ENCODE measurements at places on chromosomes 5 and 9.

GRCh38 chr9:119998614-119999013, 581.4 kb downstream of the CDK5RAP2 start:
- no peak for DNase-seq

- DNase-seq, result no peak
Measured at GRCh38 chr5:136337788-136338187, 27.6 kb downstream of the TRPC7 start.

- no peak for DNase-seq
Measured at GRCh38 chr5:178602752-178603151, 12.6 kb upstream of the COL23A1 start.

DNA sequence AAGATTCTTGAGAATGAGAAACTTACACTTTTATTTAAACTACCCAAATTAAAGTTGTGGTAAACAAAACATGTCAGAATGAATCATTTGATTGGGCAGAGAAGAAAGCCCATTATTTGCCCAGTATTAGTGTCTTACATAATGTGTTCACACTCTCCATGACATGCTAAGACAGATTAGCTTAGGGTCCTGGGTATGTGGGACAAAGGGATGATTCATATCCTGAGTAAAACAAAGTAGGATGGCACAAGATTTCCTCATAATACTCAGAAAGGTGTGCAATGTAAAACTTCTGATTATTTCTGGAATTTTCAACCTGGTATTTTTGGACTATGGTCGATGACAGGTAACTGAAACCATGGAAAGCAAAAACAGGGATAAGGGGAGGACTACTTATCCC, 183.9 kb upstream of the POU5F2 start:
- no peak for DNase-seq

DNA sequence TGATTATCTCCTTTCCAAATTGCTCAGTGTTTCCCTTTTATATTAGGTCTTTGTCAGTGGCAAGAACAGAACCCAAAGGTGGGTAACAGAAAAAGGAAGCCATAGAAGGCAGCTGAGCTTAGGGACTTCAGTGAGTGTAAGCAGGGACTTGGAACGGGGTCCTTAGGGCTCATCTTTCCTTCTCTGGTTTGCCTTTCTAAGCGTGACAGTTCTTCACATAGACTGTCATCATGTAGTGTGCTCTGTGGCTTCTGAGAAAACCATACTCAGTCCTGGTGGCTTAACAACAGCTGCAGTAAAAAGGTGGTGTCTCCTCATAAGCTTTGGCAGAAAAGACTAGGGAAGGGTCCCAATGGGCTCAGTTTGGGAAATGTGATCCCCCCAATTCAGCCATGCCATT, 108.8 kb downstream of the SLC12A2 start:
- DNase-seq, result no peak

DNA sequence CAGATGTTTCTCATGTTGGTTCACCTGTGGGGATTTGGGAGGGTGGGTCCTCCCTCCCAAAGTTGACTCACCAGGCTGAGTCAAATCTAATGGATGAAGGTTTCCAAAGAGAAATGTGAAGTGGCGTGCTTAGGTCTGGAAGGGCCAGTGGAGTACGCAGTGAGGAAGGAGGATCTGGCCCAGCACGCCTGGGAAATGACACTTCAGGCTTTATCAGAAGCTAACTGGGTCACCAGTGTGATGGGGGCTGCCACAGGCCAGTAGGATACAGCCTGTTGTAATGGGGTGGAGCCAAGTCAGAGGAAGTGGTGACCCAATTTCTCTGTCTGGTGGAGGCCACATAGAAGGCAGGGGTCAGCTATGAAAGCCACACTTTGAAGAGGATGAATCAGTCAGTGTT, 18.0 kb downstream of the POLR1E start:
- peak; percentile 29 for DNase-seq

DNA sequence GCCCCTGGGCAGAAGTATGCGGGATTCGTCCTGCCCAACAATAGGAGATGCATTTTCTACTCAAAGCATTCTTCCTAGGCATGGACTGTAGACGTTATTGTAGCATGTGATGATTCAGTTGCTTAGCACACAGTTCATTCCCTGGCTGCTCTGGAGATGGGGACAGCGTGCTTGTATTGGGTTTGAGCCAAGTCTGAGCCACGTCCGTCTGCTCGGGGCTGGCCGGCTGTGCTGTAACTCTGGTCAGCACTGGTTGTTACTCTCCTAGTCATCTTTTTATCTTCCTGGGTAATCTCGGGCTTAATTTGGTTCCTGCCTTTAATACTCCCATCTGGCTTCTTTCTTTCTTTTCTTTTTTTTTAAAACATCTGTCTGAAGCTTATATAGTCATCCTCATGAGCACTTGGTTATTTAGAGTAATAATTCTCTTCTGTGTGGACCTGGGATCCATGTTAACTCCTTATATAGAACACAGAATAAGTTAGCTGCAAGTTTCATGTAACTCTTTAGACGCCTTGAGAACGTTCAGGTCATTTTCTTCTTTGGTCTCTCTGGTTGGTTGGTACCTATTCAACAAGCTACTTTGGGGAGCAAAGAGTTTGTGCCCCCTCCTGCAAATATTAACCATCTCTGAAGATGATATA, 118.8 kb upstream of the RPS23 start:
- no peak for DNase-seq

- DNase-seq, result no peak
Measured at GRCh38 chr5:860506-861150, 9.8 kb upstream of the ZDHHC11 start.

DNA sequence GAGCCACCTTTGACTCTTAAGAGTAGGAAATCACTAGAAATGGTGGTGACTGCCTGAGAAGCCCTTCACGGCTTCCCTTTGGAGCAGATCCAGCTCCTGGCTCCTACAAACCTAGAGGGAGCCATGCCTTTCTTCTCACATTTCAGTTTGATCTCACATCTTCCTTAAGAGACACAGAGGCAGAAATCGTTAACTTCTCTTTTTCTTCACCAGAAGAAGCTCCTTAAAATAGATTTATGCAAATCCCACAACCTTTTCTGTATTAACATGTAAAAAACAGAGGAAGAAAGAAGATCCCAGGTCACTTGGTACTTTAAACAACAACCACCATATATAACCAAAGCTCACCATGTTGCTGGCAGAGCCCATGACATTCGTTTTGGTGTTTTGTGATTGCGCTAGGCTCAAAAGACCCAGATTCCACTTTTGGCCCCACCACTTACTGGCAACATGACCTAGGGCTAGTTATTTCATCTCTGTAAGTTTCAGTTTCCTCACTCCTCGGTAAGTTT, 29.6 kb downstream of the PAX5 start:
- peak; percentile 77 for DNase-seq

DNA sequence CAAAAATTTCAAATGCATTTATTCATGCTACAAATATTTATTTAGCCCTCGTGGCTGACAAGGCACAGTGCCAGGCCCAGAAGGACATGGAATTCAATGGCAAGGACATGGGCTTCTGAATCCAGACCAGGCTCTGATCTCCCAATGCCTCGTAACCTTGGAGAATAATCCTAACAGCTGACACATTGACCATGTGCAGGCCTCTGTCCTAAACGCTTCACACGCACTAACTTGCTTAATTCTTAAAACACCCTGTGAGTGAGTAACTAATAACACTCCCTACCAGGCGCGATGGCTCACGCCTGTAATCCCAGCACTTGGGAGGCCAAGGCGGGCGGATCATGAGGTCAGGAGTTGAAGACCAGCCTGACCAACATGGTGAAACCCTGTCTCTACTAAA, 33.2 kb downstream of the MYO10 start:
- no peak for DNase-seq

GRCh38 chr5:180315762-180316212, 23.9 kb upstream of the MAPK9 start:
- DNase-seq, result peak; percentile 55

DNA sequence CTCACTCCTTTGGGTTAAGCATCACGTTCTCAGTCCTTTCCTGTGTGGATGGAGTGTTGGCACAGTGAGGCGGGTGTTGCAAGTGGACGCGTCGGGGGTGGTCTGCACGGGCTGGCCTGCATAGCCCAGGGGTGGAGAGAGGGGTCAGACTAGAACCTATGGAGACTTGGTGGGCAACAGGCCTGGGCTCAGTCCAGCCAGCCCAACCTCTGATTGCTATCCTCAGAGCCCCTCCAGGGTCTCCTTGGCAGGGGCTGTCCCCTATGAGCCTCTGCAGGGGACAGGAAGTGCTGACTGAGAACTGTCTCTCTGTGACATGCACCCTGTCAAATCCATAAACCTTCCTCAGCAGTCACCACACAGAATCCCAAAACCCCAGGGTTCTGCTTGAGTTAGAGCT, 2.3 kb downstream of the DCANP1 start:
- no peak for DNase-seq

DNA sequence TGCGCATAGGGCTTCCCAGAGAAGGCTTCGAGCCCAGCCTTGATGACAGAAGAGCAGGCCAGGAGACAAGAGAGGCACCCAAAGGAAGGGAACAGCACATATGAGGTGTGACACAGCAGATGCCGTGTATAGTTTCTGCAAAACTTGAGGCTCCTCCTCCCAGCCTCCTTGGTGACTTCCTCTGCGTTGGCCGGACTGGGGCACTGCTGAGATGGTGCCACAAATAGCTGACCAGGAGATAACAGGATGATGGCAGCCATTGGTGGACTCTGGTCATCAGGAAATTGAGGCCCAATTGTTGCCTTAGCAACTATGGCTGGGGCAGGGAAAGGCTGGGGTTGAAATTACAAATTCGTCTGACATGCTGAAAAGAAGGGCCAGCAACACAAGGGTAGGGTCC, 4.8 kb upstream of the ZNF79 start:
- DNase-seq, result no peak

DNA sequence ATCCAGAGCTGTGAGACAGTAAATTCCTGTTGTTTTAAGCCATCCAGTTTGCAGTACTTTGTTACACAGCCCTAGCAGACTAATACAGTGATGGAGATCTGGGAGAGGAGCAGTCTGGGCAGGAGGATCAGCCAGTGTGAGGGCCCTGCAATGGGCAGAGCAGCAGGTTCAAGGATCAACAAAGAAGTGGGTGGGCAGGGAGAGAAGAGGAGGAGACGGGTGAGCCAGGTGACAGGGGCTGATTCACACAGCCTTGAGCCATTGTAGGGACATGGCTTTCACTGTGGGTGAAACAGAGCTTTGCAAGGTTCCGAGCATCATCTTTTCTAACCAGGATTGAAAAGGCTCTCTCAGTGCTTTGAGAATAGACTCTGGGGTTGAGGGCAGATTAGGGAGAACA, 88.2 kb upstream of the MVB12B start:
- no peak for DNase-seq

DNA sequence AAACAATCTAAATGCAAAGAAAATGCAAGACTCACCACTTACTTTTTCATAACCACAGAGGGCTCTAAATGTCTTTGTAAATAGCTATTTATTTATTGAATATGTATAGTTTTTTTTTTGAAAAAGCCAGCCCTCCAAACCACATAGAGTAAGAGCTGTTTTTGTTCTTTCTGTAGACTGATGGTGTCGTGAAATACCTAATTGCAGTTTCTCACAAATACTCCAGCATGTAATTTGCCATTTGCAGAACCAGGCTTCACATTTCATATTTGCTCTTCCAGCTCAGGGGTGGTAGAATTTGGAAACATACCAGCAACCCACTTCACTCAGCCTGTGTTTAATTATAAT, 159.8 kb downstream of the TMC1 start:
- DNase-seq, result no peak

DNA sequence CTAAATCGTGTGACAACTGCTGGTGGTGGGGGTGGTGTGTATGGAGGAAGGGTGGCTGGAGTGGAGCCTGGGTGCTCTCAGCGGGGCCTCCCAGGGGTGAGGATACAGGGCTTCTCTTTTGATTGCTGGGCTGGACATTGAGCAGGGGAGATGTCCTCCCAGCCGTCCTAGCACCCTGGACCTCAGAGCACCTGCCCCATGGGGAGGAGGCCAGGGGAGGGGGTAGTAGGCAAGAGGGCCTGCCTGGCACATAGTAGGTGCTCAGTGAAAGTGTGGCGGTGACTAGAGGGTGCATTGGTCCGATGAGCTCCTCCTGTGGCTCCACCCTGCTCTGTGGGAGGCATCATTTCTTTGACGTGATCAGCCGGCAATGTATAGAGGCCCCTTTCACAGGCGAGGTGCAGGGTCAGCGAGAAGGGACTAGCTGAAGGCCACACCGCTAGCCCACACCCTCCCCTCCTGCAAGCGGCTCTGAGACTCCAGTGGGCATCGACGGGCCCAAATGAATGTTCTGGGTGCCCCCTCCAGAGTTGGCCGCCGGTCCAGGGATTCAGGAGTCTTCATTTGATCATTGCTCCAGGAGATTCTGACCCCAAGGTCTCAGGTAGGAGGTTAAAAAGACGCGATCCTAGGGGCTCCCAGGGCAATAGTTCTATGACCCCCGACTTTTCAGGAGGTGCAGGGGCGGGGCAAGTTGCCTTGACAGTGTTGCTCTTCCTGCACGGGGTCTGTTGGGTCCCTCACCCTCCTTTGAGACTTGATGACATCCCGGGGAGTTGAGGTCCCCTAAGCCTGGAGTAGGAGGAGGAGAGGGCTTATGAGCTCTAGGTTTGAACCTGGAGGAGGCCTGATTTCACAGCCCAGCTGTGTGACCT, 255.5 kb downstream of the PBX3 start:
- DNase-seq, result no peak

DNA sequence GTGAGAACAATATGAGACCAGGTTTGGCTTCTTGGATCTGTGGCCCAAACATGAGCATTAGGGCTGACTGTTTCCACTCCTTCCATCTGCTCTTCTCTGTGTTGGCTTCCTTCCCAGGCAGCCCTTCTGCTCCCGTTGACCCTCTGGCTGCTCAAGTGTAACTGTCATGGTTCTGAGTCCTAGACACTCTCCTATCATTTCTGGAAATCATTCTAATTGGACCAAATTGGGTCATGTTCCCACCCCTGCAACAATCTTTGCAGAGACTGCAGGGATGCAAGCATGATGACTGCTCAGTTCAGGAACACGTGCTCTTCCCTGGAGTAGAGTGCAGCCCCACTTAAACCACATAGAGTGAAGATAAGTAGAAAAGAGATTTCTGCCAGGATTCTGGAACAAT, 741.4 kb downstream of the TAF11L14 start:
- DNase-seq, result no peak

- DNase-seq, result no peak
Measured at GRCh38 chr5:107564931-107565372, 105.8 kb downstream of the EFNA5 start.

GRCh38 chr9:132630811-132631210, 39.0 kb downstream of the DDX31 start:
- DNase-seq, result no peak

All from GM12865 (cell line).